ENCODE measurements at places on chromosomes 6 and 20. TPM values are rescaled to one million over a fixed set of nuclear protein-coding genes. Genes with fewer than 3 reads are reported as not detected.

WFDC2 gene
- total RNA-seq, result not detected

SEC23B gene
- total RNA-seq, result 84.6 TPM

C4B gene
- total RNA-seq, result 0.27 TPM

TREML2 gene
- total RNA-seq, result not detected

GTSF1L gene
- total RNA-seq, result not detected

NEDD9 gene
- total RNA-seq, result 0.33 TPM

DNA sequence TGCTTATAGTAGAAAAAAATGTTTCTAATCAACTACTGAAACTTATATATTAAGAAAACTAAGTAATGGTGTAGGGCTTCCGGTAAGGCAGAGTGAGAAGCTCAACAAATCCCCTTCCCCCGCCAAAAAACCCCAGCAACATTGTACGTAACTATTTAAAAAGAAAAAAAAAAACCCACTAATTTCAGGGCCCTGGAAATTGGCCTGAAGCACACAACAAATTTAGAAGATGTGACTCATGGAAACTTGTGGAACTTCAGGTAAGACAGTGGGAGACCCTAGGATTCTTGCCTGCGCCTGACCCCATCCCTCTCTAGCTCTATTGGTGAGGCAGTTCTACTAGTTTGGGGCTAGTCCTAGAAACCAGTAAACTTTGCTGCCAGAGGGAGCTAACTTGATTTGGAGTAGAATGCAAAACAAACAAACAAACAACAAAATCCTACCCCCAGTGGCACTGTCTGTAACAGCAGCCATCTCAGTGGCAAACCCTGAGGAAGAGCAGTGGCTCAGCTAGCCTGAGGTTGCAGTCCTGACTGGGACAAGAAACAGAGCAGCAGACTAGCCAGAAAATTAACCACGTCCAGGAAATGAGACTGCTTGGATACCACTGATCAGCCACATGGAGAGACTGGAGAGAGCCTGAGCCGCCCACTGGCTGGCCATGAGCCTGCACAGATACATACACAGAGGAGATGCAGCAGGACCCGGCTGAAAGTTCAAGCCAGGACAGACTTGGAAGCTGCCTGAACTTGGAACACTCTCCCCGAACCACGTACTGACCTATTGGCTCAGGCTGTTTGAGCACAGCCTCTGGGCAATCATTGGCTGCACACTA lies 135.1 kb downstream of the TBXT start:
- peak; percentile 72 for DNase-seq

DNA sequence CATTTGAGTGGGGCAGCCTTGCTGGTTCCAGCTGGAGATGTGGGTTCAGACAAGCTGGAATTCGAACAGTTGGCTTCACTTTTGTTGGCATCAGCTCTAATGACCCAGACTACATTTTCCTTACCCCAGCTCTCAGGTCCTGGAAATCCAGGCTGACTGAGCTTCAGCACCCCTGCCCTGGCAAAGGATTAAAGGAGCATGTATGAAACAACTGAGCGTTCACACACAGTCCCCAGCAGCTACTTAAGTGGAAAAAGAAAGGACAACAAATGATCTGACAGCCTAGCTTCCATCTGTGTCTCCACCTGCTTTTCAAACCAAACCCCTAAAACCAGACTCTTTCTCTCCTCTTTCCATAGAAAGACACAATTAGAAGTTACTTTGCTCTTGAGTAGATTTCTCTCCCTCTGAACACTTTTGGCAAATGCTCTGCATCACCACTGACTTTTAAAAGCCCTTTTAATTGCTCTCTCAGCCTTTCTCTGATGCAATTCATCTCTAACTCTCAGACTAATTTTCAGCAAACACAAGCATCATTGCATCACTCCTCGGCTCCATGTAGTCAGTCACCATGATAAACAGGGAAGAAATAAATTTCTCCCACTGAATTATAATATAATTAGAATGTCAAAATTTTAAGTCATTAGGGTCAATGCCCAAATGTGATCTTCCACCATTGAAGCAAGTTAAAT lies 28.1 kb downstream of the ROS1 start:
- no peak for DNase-seq

DNA sequence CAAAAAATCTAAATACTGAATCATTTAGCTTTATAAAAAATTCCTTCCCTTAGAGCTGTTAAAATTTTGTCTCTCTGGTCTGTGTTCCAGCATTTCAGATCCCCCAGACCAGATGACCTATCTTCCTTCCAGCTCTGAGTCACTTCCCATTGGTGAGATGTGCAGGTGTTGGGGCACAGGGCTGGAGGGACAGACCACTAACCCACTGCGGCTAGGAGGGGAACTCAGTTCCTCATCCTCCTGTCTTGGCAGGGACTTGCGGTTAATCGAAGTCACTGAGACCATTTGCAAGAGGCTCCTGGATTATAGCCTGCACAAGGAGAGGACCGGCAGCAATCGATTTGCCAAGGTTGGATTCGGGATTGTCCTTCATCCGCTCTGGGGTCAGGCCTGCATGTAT lies 6.0 kb downstream of the CNPY3 start:
- no peak for DNase-seq

DNA sequence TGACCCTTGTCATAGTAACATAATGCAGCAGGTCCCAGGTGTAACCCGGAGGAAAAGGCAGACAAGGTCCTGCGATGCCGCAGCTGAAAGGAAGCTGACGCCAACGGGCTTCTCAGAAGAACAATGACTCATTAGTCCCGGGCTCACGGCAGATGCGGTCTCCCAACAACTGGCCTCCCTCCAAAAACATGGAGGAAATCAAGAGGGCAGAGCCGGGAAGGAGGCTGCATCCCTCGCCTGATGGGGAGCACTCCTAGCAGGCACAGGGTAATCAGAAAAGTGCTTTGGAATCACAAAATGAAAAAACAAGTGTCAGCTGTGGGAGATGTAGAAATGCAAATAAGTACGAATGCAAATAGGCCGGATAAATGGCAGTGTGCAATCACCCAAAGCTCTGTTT lies 165.2 kb upstream of the AGPAT4 start:
- DNase-seq, result peak; percentile 84

- DNase-seq, result no peak
Observed at GRCh38 chr6:45054610-45055009, 273.5 kb upstream of the RUNX2 start.

- no peak for DNase-seq
Observed at GRCh38 chr20:3166913-3167342, 6.4 kb downstream of the LZTS3 start.

- DNase-seq, result no peak
Observed at GRCh38 chr6:139115989-139116758, 18.7 kb upstream of the HECA start.

- no peak for DNase-seq
Observed at GRCh38 chr6:161050134-161050765, 58.7 kb downstream of the MAP3K4 start.

- no peak for DNase-seq
Observed at GRCh38 chr6:12890171-12890790, 173.7 kb downstream of the PHACTR1 start.
